Spinal cord (tissue), 10 donors: ENCODE measurements at places on chromosomes 12 and 14.

DNA sequence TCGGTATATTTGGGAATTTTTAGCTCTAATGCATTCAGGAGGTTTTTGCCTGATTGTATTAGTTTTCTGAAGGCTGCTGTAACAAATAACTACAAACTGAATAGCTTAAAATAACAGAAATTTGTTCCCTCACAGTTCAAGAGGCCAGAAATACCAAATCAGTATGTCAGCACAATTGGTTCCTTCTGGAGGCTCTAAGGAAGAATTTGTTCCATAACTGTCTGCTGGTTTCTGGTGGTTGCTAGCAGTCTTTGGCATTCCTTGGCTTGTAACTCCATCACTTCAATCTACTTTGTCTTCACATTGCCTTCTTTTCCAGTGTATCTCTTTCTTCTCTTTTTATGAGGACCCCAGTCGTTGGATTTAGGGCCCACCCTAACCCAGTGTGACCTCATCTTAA is 21.3 kb downstream of the TMTC3 start:
- no peak for DNase-seq

DNA sequence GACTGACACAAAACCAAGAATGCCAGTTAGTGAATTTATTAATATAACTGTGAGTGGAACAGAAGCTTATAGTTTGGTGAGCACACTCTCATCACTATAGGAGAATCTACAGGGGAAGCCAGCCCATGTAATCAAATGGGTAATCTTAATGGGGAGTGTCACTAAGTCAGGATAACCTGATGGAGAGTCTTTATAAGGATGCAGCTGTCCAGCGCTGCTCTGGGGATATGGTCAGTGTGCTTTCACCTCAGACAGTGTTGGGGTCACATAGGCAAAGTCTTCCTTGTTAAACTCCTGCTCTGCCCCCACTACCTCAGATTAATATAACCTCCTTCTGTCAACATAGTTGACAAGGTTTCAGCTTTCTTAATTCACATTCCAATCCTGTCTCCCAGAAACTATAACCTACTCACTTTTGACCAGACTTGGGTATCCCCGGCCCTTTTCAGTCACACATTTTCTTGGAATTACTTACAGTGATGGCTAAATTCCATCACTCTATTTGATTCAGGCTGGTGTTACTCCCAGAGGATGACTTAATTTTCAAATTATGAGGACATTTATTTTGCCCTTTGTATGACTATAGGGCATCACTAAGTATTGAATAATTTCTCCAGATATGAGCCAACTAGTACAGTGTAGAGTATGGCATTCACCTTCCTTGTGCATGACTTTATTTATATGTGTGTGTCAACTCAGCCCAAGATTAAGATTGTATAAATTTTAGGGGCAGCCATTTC is 13.2 kb downstream of the STK38L start:
- DNase-seq, result no peak

GRCh38 chr12:46185686-46186085 is 83.2 kb downstream of the SLC38A1 start:
- DNase-seq, result no peak

GRCh38 chr12:53505086-53505485 is 2.2 kb downstream of the NPFF start:
- no peak for DNase-seq

- no peak for DNase-seq
Measured at GRCh38 chr14:105260959-105261358, 12.6 kb downstream of the BTBD6 start.

DNA sequence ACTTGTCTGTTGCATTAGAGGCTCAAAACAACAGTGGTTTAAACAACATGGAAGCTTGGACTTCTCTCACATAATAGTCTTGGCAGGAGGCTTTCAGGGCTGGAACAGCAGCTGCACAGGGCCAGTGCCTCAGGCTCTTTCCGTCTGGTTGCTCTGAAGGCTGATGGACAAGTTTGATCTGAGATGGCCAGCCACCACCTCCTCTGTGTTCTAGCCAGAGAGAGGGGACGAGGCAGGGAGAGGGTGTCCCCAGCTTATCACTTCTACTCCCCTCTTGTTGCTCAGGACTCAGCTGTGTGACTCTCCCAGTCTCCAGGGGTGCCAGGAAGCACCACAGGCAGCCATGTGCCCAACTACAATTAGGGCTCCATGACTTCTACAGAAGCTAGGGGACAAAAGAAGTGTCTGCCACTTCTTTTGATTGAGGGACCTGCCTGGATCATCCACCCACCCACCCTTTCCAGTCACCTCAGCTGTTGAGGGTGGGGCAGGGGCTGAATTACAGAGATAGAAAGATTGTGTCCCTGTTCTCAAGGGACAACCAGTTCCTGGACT is 46.6 kb downstream of the SMIM41 start:
- DNase-seq, result no peak

DNA sequence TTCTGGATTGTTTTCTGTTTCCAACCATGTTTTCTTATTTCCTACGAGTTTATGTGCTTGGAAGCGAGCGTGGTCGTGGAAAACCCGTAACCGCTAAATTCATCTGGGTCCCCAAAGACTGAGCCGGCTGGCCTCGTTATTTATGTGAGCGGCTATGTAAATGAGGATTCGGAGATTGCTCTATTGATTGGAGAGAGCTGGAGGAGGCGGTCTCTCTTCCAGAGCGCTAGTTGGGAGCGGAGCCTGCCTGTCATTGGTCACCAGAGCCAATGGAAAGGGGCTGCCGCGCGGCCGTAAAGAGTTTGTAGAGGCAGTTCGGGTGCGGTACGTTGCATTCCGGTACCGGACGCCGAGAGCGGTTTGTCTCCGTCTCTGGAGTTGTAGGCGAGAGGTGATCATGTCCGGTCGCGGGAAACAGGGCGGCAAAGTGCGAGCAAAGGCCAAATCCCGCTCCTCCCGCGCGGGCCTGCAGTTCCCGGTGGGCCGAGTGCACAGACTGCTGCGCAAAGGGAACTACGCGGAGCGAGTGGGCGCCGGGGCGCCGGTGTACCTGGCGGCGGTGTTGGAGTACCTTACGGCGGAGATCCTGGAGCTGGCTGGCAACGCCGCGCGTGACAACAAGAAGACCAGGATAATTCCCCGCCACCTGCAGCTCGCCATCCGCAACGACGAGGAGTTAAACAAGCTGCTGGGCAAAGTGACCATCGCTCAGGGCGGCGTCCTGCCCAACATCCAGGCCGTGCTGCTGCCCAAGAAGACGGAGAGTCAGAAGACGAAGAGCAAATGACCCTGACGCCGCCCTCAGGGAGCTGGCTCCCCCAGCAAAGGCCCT is 29.0 kb downstream of the WBP11 start:
- peak; percentile 89 for DNase-seq

DNA sequence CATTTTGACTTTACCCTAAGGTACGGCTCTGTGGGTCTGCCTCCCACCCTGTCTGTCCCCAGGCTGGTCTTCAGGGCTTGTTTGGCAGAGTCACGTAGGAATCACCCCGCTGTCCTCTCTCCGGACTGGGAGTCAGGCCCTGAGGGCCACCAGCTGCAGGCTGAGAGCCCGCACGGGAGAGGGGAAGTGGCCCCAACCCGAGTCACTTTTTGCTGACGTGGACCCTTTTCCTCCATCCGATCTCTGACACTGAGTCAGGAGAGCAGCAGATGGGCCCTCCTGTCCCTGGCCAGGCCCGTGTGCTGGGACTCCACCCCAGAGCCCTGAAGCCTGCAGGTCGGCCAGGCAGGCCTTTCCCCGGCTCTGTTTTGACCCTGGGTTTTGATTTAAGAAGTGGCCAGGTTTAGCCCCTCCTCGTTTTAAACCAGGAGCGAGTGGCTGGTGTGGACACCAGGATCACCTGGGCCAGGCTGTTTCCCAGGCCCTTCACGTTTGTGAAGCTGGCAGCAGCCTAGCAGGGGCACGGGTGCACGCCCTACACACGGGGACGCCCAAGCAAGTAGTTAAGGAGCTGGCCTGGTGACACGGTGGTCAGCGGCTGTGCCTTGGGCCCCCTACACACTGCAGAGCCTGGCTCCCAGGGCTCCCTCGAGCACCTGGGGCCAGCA is 12.5 kb upstream of the TEX22 start:
- DNase-seq, result no peak

DNA sequence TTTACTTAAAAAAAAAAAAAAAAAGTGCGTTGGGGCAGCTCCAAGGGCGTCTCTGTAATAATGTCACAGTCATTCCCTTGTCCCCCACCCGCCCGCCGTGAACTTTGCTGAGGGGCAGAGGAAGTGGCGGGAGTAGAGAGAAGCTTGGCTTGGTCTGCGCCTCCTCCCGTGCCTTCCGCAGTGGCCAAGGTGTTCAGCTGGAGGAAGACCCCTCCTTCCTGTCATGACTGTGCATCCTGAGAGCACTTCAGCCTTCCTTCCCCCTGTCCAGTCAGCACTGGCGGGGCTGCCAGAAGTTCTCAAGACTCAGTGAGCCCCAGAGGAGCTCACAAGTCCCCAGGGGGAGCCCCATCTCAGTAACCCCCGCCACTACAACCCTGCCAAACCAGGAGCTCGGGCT is 32.2 kb downstream of the AACS start:
- no peak for DNase-seq

DNA sequence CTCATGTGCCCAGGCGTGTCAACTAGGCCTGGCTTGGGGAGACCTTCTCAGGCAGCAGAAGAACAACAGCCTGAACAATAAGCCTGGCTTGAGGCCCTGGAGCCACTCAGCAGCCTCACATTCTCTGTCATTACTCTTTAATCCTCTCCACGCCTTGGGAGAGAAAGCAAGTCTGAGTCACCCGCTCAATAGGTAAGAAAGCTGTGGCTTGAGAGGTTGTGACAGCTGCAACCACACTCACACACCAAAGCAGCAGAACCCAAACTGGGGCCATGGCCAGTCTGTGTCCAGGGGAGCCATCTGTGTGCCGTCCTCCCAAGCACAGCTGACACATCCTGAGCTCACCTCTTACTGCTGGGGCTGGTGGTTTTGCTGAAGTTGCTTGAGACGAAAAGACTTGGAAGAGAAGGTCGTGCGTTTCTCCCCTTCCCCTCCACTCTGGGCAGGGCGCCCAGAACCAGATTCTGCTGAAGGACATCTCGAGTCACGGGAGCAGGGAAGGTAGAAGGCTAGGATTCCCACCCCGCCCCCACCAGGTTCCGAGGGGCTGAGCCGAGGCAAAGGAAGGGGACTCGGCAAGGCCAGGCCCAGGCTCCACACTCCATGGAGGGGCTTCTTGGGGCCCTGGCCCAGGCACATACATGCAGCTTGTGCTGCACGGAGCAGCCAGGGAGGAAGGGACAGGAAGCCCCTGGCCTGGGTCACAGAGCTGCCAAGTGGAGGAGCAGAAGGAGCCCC is 5.5 kb downstream of the TMEM63C start:
- peak; percentile 30 for DNase-seq

- no peak for DNase-seq
Measured at GRCh38 chr12:12433203-12433731, 76.4 kb downstream of the BORCS5 start.

GRCh38 chr14:31700282-31701074 is 139.3 kb downstream of the NUBPL start:
- no peak for DNase-seq

DNA sequence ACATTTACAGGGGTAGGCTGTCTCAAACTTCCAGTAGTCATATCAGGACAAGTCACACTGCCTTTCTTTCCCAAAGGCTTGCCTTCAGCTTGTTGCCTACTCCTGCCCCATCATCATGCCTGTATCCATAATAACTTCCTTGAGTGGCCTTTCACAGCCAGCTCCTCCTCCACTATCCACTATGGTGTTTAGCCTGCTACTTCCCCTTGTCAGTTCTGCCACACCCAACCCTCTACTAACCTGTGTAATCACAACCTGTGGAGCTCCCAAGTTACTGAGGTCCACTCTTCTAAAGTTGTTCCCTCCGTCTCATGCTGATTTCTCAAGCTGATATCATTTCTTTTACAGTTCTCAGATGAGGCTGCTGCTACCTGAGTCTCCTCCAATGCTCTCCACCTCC is 159.9 kb downstream of the BMP4 start:
- DNase-seq, result no peak

GRCh38 chr12:51482929-51483697 is 58.5 kb downstream of the SLC4A8 start:
- no peak for DNase-seq

DNA sequence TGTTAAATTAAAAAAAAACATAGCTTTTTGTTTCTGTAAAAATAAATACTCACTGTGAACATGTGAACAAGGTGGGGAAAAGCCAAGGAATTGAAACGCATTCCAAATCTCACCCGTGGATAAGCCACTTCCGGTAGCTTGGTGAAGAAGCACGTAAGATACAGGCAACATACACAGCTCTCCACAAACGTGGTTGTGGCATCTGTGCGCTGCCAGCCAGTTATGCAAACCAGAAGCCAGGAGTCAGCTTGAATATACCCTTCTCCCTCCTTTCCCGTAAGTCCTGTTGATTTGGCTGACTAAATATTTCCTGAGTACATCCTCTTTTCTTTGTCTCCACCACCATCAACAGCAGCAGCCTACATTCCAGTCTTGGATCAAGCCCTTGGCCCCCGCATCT is 486.2 kb downstream of the VRK1 start:
- no peak for DNase-seq

GRCh38 chr12:28114488-28114887 is 75.8 kb upstream of the CCDC91 start:
- no peak for DNase-seq

DNA sequence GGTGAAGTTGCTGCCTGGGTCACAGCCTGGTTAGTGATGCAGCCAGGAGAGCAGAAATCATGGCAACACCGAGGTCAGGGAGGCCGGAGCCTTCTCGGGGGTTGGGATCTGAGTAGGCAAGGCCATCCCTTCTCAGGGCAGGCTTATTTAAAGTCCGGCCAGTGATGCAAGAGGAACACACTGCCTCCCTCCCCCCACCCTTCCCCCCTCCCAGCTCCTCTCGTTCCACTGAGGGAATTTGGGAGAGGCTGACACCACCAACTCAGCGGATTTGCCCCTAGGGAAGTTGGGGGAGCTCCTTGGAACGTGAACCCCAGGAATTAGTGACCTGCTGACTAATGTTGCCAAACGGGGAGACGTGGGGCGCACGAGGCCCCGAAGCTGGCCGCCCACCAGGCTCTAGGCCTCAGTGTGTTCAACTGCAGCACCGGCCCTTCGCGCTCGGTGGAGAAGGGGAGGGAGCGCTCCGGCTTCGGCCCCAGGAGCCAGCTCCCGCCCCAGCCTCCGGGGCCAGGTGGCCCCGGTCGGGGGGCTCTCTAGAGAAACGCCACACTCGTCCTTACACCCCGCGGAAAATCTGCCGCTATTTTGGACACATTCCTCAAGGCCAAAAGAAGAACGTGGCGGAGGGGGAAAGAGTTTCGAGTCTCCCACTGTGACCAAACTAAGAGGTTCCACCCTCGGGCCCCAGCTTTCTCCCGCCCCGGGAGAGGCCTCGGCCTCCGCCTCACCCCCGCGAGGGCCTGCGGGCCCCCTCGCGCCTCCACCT is 1.6 kb downstream of the CTDSP2 start:
- no peak for DNase-seq
